ENCODE measurements at places on chromosomes 1 and 21.

GRCh38 chr1:22860883-22861385, 111.7 kb downstream of the LACTBL1 start:
- no peak for DNase-seq

DNA sequence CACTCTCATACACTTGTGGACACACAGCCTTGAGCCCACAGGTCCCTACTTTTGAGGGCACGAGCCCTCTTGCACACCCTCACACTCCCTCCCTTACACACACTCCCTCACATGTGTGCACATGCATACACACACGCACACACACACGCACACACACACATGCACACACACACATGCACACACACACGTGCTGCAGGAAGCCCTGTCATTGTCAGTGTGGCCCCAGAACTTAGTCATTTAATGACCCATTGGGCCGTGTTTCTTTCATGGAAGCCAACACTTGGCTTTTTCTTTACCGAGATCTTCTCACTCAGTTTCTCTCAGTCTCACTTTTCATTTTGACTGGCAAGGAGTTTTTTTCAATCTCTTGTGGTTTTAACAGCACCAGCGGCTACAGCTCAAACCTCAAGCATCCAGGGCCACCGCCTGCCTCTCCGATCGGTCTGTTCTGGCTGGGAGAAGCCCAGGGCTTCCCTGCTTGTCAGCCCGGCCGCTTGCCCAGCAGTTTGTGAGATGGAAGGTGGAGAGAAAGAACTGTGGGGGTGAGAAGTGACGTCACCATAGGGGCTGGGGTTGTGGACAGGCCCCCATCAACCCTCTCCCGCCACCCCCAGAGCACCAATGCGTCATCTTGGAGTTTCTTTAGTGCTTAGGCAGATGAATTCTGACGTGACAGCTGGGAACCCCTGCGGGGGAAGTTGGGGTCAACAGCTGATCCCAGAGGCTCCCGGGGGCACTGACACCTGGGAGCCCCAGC, 15.8 kb upstream of the TNFRSF8 start:
- DNase-seq = no peak

DNA sequence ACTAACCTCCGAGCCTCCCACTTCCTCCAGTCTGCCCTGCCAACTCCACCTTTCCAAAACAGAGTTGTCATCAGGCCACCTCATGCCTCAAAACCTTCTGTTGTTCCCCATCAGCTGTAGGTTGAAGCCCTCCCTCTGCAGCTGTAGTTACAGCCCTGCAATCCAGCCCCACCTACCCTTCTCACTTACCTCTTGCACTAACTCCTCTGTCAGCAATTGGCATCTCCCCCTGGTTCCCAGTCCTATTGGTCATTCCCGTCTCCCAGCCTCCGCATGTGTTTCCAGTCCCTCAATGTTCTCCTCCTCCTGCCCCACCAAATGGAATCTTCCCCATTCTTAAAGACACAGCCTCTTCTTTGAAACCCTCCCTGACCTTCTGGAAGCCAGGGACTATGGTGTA, 100.1 kb upstream of the GCLM start:
- no peak for DNase-seq

DNA sequence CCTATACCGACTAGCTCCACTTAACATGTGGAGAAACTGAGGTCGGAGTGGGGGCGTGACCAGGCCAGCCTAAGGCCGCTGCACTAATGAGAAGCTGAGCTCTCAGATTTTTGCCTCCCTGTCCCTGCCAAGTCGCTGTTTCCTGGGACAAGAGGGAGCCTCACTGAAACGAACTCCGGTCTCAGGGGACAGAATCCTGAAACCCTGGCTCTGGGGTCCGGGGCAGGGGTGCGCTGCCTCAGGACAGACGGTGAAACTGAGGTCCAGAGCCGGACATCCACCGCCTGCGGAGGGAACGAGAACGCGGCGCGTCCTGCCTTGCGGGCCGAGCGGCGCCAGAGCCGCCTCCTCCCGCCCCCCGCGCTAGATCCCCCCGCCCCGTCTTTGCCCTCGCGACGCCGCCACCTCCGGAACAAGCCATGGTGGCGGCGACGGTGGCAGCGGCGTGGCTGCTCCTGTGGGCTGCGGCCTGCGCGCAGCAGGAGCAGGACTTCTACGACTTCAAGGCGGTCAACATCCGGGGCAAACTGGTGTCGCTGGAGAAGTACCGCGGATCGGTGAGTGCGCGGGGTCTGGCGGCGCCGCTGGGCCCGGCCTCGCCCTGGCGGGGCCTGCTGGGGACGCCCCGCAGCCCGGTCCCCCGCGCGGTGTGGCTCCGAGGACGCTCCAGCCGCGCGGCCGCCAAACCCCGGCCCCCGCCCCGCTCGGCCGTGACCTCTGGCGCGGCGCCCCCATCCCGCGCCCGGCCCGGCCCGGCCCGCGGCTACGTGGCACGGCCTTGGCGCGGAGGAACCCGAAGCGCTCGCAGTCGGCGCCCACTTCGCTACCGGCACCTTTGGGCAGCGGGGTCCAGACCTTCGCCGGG, at the start of gene GPX7:
GPX7 (plus strand) TSS at position 381 of the 865 bp plus-strand sequence; CDS start at position 420, 39 bp downstream.
- no peak for DNase-seq

DNA sequence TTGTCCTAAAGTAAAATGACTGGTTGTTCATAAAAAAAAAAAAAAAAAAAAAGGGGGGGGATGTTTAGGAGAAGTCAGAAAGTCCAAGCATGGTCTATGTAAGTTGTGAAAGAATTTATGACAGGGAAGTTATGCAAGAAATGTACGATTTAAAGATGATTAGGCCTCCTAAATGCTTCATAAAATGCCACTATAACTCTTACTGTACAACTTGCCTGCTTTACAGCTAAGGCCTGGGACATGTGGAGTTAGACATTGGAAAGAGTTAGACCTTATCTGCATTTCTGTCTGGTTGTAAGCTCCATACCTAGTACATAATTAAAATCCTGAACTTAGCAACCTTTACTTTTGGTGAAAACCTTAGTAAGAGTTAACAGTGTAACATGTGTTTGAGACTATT, 150.0 kb downstream of the TPR start:
- DNase-seq = no peak

- no peak for DNase-seq
These were observed 26.4 kb downstream of the TIAM1 start for GRCh38 chr21:31317688-31318087.

- peak; percentile 8 for DNase-seq
These were observed 748 bp downstream of the PPP1R15B start for GRCh38 chr1:204410688-204411450.

GRCh38 chr1:203058676-203058935, 27.2 kb downstream of the MYOG start:
- no peak for DNase-seq

GRCh38 chr1:184326278-184326677, 60.6 kb upstream of the C1orf21 start:
- DNase-seq = no peak

GRCh38 chr1:10121688-10122087, 88.7 kb upstream of the KIF1B start:
- no peak for DNase-seq

GRCh38 chr1:67700692-67701410, 15.8 kb downstream of the GADD45A start:
- peak; percentile 28 for DNase-seq

- DNase-seq = no peak
These were observed 1.4 kb downstream of the ACOT7 start for GRCh38 chr1:6391951-6392808.

GRCh38 chr21:32330784-32331311, 32.2 kb downstream of the MRAP start:
- DNase-seq = peak; percentile 4

DNA sequence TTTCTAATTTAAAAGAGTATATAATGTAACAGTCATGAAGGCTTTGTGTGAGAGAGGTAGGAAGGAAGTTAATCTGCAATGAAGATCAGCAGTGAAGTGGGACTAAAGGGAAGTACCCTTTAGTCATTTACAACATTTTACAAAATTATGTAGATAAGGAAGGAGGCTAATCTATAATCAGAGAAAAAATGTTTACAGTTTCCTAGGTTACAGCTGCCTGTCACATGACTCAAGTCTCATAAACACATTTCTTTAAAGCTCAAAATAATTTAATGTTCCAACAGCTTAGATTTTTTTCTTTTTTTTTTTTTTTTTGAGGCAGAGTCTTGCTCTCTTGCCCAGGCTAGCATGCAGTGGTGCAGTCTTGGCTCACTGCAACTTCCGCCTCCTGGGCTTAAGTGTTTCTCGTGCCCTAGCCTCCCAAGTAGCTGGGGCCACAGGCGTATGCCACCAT, 26.2 kb upstream of the CAP1 start:
- DNase-seq = no peak

GRCh38 chr1:117171900-117172511, 38.7 kb downstream of the VTCN1 start:
- DNase-seq = no peak

DNA sequence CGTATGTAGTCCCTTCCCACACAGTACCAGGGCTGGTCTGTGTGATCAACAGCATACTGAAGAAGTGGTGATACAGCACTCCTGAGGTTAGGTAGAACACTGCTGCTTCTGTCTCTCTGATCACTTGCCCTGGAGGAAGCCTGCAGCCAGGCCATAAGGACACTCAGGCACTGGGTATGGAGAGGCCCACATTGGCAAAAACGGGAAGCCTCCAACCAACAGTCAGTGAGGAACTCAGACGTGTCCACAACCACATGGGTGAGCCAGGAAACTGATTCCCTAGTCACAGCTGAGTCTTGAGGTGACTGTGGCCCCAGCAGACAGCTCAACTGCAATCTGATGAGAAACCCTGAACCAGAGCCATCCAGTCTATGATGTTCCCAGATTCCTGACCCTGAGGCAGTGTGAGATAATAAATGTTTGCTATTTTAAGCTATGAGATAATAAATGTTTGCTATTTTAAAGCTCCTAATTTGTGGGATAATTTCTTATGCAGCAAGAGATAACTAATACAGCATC, 62.5 kb downstream of the COQ8A start:
- DNase-seq = no peak

- no peak for DNase-seq
These were observed 23.7 kb downstream of the IL23R start for GRCh38 chr1:67189953-67190352.

DNA sequence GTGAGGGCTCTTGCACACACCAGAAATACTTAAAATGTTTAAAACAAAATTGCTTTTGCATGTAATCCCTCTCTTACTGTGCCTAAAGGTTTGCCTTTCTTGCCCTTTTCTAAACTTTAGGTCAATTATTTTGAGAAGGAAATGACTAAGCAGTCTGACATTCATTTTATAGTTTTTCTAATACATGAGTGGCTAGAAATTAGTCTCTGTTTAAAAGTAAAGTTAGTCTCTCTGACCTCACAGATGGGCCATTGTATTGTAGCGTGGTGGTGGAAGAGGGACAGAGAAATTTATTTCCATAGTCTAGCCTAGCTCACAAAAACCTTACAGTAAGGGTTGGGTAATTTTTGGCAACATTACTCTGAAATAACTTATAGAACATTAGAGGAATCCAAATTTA, 3.6 kb upstream of the COL11A1 start:
- no peak for DNase-seq

- DNase-seq = no peak
These were observed 82.0 kb upstream of the JAK1 start for GRCh38 chr1:65048335-65048734.

- DNase-seq = peak; percentile 54
These were observed 534 bp downstream of the SLC6A9 start for GRCh38 chr1:44030605-44031251.

DNA sequence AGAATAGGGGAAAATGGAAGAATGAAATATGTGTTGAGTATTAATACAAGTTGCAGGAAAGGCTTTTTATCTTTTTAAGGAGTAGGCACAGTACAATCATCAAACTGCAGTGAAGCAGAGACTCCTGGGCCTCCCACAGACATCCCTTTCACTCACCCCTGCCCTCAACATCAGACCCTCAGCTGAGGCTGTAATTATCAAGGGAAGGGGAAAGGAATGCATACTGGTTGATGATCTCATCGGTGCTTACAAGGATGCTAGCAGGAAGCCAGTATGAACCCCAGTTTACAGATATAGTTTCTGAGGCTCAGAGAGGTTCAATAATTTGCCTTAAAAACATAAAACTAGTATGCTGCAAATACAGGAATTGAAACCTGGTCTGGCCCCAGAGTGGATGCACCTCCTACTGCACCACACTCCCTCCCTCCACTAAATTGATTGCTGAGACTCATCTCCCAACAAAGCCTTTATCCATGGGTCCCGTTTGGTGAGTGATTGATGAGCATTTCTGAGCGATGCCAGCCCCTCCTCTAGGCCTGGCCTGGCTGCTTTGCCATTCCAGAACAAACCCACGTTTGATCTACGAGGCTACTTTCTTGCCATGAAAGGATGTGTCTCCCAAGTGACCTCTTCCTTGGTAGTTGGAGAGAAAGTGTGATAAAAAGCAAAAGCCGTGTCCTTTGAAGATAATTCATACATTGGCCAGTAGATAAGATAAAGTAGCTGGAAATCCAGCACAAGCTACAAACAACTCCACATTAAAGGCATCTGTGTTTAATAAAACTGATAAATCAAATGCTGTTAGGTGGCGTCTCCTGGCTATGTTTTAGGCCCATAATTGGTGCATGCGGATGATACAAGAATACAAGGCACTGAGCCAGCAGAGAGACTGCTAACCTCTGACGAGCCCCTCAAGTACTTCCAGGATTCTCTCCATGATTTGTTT, 233.9 kb upstream of the CAMK1G start:
- no peak for DNase-seq

DNA sequence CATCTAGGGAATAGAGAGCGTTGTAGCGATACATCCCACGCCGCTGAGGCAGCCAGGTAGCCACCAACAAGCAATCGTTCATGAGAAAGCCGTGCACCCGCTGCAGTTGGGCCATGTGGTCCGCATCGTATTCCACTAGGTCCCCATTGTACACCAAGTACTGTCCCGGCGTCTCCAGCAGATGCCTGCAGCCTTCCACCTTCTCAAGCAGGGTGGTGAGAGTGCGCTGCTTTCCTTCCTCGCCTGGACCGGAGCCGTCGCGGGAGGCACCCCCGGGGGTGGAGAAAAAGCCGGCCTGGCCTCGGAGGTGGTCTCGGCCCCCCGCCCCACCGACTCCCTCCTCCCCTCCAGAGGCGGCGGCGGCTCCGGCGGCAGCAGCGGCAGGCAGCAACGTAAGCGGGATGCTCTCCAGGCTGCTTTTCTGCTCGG, 595 bp downstream of the EXOC8 start:
- no peak for DNase-seq

DNA sequence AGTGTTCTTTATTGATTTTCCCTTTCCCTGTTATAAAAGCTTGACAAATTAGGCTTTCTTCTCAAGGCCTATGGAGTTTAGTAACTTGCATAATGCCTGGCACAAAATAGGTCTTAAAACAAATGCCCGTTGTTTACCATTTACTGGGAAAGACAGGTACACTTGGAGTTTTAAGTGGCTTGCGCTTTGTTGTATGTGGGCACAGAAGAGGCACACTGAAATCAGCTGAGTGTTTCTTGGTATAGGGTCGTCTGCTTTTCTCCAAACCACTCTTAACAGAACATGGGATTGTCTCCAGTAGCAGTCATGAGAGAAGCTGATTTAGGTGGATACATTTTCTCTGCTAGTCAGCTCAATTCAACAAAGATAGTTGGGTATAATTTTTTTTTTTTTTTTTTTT, 132.5 kb downstream of the SYT14 start:
- DNase-seq = no peak

- no peak for DNase-seq
These were observed 111.3 kb downstream of the MIS18A start for GRCh38 chr21:32167513-32167912.

Data from NCI-H748 treated with DMSO at 0.1 percent for 48 hours (cell line).